ENCODE measurements at places on chromosomes 3 and 15.

DNA sequence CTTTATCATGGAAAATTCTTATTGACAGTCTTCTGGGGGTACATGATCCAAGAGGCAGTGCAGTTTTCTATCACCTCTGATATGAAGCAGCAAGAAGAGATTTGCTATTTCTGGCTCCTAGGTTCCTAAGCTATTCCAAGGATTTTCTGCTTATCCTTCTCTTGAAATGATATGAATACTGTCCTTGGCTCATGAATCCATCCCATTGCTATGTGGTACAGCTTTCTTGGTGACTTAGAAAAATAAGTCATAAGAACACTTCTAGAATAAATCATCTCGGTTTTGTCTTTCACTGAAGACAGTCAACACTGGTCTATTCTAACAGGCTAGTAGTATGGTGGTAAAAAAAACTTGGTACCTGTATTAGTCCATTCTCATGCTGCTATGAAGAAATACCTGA is 333.6 kb upstream of the RASGRP1 start:
- DNase-seq: no peak

GRCh38 chr15:49088996-49089395 is 42.8 kb upstream of the SECISBP2L start:
- DNase-seq: no peak

- no peak for DNase-seq
Measured at GRCh38 chr3:17027318-17027717, 142.6 kb downstream of the PLCL2 start.

DNA sequence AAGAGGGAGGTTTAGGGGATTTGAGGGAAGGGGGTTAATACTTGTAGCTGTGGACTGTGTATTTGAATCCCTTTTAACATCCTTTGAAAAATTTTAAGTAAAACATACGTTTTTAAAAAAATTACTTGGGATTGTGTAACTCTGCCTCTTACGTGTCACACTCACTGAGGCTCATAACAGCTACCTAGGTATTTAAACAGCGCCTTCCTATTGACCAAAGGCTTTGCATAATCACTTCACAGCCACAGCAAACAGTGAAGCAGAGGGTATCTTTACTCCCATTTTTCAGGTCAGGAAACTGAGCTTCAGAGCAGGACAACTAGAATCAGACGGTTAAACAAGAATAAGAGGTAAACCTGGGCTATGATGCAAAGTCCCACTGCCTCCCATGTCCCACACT is 95.9 kb downstream of the TLE3 start:
- no peak for DNase-seq

- DNase-seq: no peak
Measured at GRCh38 chr3:189512039-189512438, 119.2 kb upstream of the TP63 start.

GRCh38 chr3:63753567-63753966 is 65.5 kb upstream of the C3orf49 start:
- DNase-seq: no peak
